ENCODE measurements at places on chromosomes 1 and 21.

GRCh38 chr21:25421321-25422028, 185.8 kb downstream of the MRPL39 start:
- peak; percentile 29 for DNase-seq

- DNase-seq: no peak
Observed at GRCh38 chr1:213533125-213533524, 454.6 kb upstream of the PROX1 start.

GRCh38 chr1:161737625-161738024, 12.0 kb upstream of the DUSP12 start:
- no peak for DNase-seq

GRCh38 chr1:151070474-151071276, at the start of gene GABPB2:
Gene GABPB2, plus strand, starts transcription at chr1:151070761. Its CDS starts 17,429 bp downstream, at chr1:151088190.
- DNase-seq: peak; percentile 92

DNA sequence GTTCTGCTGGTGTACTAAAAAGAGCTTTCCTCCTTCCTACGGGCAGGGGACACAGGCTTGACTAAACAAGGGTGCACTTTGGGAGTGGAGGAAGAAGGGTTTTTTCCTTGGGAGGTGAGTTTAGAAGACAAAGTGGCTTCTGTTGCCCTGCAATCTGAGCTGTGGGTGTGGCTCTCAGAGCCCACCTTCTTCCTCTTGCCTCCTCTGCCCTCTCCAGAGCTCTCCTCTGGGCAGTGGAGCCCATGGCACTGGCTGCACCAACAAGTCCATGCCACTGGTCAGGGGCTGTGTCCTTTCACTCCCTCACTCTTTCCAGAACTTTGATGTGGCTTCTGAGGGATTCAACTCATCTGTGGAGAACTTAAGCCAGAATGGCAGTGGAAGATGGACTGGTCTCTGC, 25.6 kb upstream of the PSMB2 start:
- DNase-seq: no peak

DNA sequence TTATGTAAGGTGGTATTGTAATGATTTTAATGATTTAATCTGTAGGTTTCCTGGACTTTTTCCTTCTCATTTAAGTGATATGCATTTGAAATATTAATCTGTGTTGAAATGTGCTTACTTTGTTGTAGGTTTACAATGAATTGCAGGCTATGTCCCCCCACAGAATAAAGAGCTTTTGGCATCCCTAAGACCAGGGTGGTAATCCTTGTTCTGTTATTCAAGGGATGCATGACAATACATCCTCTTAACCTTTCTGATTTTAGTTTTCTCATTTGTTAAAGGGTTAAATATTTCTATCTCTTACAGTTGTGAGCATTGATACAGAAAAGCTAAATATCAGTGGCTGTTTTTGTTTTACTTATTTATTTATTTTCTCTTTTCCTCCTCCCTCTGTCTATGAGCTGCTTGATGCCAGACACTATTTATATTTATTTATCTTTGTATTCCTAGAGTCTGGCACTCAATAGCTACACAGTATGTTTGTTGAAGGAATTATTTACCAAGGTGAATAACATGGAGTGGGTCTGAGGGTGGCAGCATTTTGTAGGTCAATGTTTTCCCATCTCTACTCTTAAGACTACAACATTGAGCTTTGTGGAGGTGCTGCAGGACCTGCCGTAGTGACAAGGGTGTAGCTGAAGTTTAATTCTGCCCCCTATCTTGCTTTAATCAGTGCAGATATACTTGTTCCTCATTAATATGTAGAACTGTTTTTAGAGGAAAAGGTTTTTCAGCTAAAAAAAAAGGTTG, 19.9 kb upstream of the ADGRL2 start:
- DNase-seq: no peak

- DNase-seq: peak; percentile 12
Observed at GRCh38 chr1:160429125-160429561, 28.8 kb downstream of the VANGL2 start.

- no peak for DNase-seq
Observed at GRCh38 chr1:240363914-240364313, 248.0 kb downstream of the GREM2 start.

- no peak for DNase-seq
Observed at GRCh38 chr1:72498371-72498770, 216.0 kb upstream of the NEGR1 start.

GRCh38 chr1:231039161-231040018, 664 bp downstream of the FAM89A start:
- DNase-seq: peak; percentile 53

- no peak for DNase-seq
Observed at GRCh38 chr1:174058624-174059023, 36.5 kb upstream of the RC3H1 start.

- DNase-seq: peak; percentile 46
Observed at GRCh38 chr1:92817986-92818764, 13.7 kb upstream of the RPL5 start.

DNA sequence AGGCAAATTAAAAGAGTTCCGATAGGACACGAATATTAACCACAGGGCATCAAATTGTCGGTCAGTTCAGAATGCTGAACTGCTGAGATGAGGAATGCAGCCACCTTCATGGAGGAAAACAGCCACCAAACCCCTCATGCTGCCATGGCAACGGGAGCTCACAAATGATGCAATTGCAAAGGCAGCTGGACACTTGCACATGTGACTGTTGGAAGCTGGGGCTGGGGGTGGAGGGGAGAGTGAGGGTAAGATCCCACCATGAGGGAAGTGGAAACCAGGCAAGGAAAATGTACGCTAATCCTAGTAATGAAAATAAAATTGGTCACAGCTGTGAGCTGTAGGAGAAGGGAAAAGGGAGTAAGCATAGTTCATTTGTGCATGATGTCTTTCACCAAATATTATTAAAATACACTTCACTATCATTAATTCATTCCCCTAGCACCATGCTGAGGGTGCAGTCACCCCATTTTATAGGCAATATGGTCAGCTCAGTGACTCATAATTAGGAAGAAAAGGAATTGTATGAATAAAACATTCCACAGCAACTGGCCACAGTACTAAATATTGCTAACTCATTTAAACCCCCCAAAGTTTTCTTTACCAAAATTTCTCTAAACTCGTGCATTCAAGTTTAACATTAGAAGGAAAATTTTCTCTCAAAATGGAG, 15.3 kb downstream of the BECN2 start:
- no peak for DNase-seq

GRCh38 chr1:86993269-86993985, 79.0 kb downstream of the HS2ST1 start:
- DNase-seq: no peak

GRCh38 chr1:19582318-19582717, 61.8 kb upstream of the NBL1 start:
- DNase-seq: peak; percentile 75

DNA sequence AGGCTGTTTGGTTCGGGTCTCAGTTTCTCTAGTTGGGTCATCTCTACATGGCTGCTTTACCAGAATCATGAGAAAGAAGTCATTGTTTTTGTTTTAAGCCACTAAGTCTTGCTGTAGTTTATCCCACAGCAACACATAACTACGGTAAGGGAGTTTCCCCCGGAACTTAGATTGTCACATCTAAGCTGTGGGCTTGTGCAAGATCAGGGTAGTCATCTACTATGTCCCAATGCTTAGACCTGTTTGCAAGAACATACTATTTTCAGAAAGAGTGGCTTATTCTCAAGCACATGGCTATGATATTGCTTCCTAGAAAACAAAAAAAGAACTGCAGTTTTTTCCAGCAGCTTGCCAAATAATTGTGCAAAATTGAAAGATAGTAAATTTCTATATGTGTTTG, 18.0 kb upstream of the OLIG2 start:
- no peak for DNase-seq

GRCh38 chr1:233615571-233615970, 1.7 kb downstream of the KCNK1 start:
- no peak for DNase-seq

DNA sequence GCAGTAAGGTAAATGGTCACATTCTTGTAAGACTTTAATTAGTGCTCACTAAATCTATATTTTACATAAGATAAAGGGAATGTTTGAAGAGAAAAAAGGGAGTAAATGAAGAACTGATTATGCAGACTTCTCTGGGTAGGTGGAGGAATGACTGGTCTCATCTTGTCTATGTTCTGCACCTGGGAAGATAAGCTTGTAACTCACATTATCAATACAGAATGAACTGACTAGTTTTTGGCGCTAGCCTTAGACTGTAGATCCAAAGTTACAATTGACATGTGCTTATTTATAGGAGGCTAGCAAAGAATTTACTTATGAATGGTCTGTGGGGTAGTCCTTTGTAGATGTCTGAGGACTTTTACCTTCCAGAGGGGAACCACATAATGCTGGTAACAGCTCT, 214.9 kb upstream of the RAB4A start:
- DNase-seq: no peak

DNA sequence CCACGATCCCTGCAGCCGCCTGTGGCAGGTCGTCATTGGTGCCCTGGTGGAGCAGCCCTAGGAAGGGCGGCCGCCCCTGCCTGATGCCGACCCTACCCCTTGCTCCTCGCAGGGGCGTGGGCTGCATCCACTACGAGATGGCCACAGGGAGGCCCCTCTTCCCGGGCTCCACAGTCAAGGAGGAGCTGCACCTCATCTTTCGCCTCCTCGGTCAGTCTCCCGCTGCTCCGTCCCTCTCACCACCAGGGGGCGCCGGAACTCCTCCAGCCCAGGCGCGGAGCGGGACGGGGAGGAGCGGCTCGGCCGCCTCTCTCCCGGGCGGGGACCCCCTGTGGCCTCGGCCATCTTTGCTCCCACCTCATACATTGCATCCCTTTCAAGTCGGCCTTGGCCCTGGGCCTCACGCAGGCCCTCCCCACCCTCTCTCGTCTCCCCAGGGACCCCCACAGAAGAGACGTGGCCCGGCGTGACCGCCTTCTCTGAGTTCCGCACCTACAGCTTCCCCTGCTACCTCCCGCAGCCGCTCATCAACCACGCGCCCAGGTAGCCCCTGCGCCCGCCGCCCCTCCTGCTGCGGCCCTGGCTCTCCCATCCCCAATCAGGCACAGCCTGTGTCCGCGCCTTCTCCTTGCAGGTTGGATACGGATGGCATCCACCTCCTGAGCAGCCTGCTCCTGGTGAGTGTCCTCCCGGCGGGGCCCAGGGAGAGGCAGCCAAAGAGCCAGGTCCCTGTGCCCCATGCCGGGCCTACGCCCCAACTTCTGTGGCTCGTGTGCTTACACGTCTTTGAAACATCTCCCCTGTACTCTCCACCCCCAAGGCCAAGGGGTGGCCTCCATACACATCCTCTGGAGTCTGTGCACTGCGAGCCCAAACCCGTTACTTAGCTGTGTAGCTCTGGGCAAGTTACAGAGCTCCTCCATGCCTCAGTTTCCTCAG, 24.7 kb downstream of the CDK18 start:
- peak; percentile 90 for DNase-seq
